ENCODE measurements at places on chromosomes 16 and 17.

DNA sequence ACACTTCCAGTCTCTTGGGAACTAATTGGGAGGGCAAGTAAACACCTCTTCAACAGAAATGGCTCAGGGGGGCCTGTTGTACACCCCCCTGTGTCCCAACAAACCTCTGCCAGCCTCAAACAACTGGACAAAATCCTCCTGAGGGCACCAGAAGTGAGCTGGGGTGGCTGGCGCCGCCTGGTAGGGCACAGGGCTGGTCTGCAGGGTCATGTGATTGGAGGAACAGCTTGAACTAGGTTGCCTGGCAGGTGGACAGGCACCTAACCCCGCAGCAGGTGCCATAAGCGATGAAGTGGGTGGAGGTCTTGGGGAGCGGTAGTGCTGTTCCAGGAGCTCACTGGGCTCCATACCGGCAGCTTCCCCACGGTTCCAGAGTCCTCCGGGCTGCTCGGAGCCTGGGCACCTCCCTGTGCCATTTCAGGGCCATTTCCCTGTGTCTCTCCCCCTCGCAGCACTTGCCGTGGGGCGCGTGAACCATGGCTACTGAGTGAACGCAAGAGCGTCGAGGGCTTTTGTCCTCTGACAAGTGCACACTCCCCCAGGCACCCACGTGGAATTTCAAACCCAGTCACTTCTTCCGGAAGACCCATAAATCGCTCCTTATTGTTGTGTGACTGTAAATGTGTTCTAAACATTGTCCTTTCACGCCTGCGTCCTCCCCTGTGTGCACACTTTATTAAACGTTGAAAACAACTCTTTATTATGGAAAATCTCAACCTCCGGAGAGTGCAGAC is 101.5 kb downstream of the SEC14L1 start:
- DNase-seq = no peak

GRCh38 chr17:35117984-35118383 is 1.7 kb downstream of the RAD51D start:
- DNase-seq = no peak

DNA sequence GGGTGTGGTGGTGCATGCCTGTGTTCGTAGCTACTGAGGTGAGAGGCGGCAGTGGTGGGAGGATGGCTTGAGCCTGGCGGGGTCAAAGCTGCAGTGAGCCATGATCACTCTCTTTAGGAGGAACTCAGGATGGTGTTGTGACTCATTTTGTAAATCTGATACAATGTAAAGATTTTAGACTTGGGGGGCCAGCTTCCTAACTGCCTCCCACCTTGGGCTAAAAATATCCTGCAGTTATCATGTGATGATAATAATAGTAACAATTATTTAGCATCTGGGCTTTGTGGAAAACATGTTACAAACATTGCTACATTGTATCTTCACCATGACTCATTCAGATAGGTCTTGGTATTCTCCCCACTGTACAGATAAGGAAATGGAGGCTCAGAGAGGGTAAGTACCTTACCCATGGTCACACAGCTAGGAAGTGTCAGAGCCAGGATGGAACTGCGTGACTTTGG is 7.4 kb downstream of the CTNS start:
- no peak for DNase-seq

- peak; percentile 22 for DNase-seq
Measured at GRCh38 chr17:3964203-3965117, at the start of gene ATP2A3. Gene ATP2A3, minus strand, starts transcription at chr17:3964437. Its CDS starts 146 bp downstream, at chr17:3964291.

GRCh38 chr16:67552476-67552875 is 9.8 kb upstream of the CTCF start:
- no peak for DNase-seq

DNA sequence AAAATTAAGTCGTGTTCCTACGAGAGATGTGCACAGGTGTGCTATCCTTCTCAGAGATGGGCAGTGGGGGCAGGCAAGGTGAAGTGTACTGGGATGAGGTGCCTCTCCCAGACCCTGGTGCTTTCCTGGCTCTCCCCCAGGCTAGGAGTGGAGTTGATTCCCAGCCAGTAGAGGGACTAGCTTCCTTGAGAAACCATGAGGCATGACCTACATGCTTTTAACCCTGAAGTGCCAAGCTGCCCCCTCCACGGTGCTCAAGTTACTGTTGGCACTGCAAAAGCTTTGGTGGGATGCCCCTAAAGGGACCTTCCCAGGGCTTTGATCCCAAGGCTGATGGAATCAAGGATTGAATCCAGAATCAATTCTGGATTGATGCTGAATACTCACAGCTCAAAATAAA is 47.0 kb upstream of the SREBF1 start:
- DNase-seq = no peak

DNA sequence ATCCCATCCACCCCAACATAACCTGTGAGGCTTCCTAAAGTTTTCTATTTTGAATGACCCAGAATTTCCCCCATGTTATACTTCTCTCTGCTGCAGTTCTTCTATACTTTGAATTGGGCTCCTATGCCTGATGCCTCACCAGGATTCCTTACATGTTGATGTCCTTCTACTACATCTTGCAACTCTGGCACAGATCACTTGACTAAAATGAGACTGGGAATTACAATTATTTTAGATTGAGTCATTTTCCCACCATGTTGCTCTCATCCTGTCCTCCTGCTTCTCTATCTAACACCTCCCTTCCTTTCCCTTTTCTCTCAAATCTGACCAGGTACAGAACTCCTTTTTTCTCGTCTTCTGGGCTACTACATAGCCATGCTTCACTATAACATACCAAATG is 314.0 kb upstream of the KCNJ16 start:
- no peak for DNase-seq

DNA sequence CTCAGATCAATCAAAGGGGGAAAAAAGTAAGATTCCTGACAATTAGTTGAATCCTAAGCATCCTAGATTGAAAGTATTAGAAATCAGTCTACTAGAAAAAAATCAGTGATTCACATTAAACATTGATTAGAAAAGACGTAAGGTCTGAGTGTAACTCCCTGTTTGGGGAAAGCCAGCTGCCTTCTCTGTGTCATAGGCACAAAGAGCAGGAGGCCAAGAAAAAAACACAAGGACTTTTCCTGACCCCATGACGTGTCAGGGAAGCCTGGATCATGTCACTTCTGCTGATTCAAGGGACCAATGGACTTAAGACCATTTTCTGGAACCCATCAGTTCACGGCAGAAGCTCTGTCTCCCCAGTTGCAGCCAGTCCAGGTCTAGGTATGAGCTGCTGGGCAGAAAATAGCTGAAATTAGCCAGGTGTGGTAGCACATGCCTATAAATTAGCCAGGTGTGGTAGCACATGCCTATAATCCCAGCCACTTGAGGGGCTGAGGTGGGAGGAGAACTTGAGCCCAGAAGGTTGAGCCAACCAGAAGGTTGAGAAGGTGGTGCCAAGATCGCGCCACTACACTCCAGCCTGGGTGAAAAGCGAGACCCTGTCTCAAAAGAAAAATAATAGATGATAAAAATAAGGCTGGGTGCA is 35.9 kb downstream of the RANBP10 start:
- no peak for DNase-seq

DNA sequence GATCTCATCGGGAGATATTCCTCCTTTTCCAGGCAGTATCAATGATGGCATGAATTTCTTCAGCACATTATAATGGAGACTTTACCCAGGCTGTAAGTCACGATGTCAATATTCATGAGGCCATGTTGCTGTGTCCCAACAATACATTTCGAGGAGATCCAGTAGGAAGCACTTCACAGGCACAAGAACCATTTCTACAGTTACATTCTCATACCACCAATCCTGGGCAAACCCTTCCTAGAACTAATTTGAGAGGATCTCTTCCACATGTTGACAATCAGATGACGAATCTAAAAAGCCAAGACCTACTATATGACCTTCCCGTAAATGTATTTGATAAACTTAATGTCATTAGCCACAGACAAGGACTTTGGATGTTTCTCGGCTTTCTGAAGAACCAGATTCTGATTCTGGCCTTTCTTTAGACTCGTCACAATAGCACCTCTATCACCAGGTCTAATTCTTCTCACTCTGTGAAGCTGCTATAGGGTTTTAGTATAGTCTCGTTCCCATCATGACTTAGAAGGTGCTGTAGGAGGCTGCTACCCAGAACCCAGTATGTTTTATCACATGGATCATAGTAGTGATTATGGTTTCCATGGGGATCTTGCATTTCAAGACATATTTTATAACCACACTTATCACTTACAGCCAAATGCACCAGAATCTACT is 40.2 kb downstream of the C16orf87 start:
- no peak for DNase-seq
